T-helper 17 cell (primary cell): ENCODE measurements at places on chromosomes 7 and 10.

- H3K36me3 ChIP-seq: peaks cover 2% of the 10 kb centered on the region
- H3K27ac ChIP-seq: peak overlapping the region; percentile 99
- no peaks in the 10 kb centered on the region for H3K27me3 ChIP-seq
These were observed 92.3 kb downstream of the RNF216 start for GRCh38 chr7:5689118-5689517.

GRCh38 chr7:68865351-68866199, 732.7 kb upstream of the AUTS2 start:
- no peak overlapping the region for H3K27ac ChIP-seq
- H3K4me3 ChIP-seq: no peak overlapping the region
- no peak for DNase-seq
- H3K36me3 ChIP-seq: no peaks in the 10 kb centered on the region
- H3K4me1 ChIP-seq: no peaks in the 10 kb centered on the region

DNA sequence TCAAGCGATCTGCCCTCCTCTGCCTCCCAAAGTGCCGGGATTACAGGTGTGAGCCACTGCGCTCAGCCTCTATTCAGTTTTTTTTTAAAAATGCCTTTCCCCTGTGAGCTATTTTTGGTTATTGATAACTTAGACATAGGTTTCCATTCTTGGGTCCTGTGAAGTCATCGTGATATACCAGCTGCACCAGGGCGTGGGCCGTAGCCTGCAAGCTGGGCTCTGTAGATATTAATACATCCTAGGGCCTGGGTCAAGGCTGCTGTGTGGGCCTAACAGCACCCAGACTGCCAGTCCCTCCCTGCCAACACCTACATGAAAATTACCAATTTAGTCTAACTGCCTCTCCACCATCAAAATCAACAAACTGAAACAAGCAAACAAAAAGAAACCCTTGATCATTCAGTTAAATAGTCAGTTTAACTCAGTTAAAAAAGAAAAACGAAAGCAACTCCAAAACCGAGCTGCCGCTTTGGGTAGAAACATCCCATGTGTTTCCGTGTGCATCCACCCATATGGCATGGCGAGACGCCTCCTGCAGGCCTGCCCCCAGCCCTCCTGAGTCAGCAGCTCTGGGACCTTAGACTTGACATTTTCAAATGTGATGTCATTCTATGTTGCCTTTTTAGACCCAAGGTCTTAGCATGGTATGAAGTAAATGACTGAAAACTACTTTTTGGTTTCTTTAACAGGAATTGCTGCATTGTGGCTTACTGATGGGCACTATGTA, 330.2 kb downstream of the GLRX3 start:
- no peak overlapping the region for H3K4me3 ChIP-seq
- DNase-seq: no peak
- no peak overlapping the region for H3K27ac ChIP-seq

DNA sequence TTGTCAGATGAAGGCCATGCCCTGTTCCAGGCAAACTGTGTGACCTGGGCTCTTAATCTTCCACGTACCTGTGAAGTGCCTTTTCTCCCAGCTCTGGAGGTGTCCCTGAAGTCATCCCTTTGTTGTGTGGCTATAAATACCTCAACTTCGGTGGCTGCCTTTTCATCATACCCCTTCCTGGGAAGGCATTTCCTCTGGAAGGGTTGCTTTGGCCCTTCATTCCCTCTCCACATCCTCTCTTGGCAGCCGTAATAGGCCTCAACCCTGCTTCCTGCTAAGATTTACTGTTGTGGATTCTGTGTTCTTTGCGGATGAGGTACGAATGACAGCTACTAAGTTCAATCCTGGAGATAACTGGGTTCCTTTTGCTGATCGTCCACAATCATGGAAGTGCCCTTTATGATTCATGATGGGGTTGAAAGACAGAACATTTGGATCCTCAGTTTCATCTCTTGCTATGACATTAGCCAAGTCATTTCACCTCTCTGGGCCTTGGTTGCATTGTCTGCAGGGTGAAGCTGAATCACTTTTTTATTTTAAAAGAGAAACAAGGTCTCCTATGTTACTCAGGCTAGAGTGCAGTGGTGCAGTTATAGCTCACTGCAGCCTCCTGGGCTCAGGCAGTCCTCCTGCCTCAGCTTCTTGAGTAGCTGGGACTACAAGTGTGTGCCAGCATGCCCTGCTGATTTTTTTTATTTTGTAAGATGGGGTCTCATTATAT, 23.6 kb downstream of the FKBP6 start:
- no peak for DNase-seq
- no peaks in the 10 kb centered on the region for H3K4me1 ChIP-seq
- H3K27me3 ChIP-seq: peaks cover 16% of the 10 kb centered on the region
- H3K4me3 ChIP-seq: no peak overlapping the region
- no peaks in the 10 kb centered on the region for H3K36me3 ChIP-seq
- peak overlapping the region; percentile 43 for H3K27ac ChIP-seq

DNA sequence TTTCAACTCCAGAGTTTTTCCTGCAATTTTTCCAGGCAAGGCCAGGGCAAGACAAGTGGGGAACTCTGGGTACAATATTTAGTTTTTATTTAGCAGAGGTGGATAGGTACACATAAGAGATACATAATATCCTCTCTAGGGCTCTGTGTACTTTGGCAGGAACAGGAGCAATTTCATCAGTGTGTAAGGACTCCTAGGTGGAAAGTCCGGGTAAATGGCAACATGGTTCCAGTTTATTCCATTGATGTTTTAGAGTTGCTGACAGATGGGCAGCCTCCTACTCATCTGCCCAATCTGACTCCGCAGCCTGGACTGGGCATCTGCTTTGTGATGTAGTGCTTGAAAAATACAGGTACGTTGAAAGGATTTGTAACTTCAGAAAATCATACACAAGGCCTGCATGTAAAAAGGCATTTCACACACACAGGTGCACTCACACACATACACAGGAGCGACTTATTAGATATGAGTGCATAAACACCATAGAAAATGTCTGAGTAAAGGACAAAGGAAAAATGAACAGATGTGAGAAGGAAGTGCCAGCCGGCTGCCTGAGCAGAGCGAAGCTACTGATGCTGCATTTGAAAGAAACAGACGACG, 5.7 kb downstream of the PON1 start:
- no peak overlapping the region for H3K27ac ChIP-seq
- peaks cover 2% of the 10 kb centered on the region for H3K36me3 ChIP-seq
- H3K4me3 ChIP-seq: peak overlapping the region; percentile 31
- H3K4me1 ChIP-seq: no peaks in the 10 kb centered on the region

GRCh38 chr7:95577137-95577536, 19.2 kb downstream of the PDK4 start:
- DNase-seq: no peak
- H3K36me3 ChIP-seq: no peaks in the 10 kb centered on the region
- no peaks in the 10 kb centered on the region for H3K4me1 ChIP-seq
- no peak overlapping the region for H3K27ac ChIP-seq
- no peaks in the 10 kb centered on the region for H3K27me3 ChIP-seq

- no peaks in the 10 kb centered on the region for H3K4me1 ChIP-seq
- no peak for DNase-seq
- H3K4me3 ChIP-seq: no peak overlapping the region
- no peak overlapping the region for H3K27ac ChIP-seq
- no peaks in the 10 kb centered on the region for H3K36me3 ChIP-seq
- no peaks in the 10 kb centered on the region for H3K27me3 ChIP-seq
These were observed 336.3 kb downstream of the KCNMA1 start for GRCh38 chr10:77301305-77301730.
